Left lobe of liver (tissue), 2 donors: ENCODE measurements at places on chromosomes 6 and 20. TPM values are rescaled to one million over a fixed set of nuclear protein-coding genes. Genes with fewer than 3 reads are reported as not detected.

DNA sequence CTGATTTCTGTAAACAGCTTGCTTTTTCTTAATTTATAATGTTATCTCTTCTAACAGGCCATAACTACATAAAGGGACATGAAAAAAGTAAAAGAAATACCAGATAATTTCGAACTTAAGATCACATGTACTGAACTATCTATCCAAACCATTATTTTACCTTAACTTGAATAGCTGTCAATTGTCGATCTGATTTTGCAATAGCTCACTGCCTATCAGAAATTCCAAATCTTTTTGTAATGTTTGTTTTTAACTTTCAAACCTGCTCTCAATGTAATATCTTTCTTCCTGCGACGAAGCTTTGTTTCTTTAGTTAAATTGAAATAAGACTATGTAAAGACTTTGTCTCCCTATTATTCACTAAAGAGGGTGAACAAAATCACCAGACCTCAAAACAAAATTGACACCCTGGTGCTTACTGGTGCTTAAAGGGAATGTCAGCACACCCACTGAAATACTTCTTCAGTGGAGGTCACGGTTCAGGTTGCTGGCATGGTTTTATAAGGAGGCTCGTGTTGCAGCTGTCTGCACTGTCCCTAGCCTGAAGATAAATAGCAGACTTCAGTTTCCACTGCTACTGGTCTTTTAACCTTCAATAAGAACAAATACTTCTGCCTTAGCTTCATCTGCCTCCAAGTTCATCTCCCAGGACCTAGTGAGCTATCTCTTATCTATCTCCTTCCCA, 117.5 kb upstream of the QKI start:
- no peak for DNase-seq

The PRL gene
- not detected for total RNA-seq

DNA sequence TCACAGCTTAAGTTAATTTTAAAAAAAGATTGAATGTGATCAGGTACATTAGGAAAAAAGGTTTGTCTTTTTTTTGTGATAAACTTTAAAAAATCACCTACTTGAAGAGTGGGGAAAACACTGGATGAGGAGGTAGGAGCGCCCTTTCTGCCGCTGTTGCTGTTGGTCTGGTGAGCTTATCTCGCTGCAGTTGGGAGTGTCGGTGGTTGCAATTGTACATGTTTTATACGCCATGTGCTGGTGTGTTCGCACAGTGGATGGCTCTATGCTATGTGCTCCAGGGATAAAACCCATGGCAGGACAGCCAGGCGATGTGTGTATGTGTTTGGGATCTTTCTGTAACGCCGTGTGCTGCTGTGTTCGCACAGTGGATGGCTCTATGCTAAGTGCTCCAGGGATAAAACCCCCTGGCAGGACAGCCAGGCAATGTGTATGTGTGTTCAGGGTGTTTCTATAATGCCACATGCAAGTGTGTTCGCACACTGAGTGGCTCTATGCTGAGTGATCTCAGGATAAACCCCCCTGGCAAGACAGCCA, 1.7 kb downstream of the SLC22A3 start:
- DNase-seq = no peak

The CABLES2 gene
- total RNA-seq = 1.8 TPM

The HUS1B gene
- total RNA-seq = 0.23 TPM

The MOXD1 gene
- 0.28 TPM for total RNA-seq

The FOXS1 gene
- not detected for total RNA-seq

GRCh38 chr20:642398-643174, 10.4 kb downstream of the SRXN1 start:
- no peak for DNase-seq

- DNase-seq = no peak
Measured at GRCh38 chr6:43953794-43954310, 173.4 kb downstream of the MRPL14 start.

GRCh38 chr20:5908981-5909380, 41.4 kb downstream of the TRMT6 start:
- no peak for DNase-seq

DNA sequence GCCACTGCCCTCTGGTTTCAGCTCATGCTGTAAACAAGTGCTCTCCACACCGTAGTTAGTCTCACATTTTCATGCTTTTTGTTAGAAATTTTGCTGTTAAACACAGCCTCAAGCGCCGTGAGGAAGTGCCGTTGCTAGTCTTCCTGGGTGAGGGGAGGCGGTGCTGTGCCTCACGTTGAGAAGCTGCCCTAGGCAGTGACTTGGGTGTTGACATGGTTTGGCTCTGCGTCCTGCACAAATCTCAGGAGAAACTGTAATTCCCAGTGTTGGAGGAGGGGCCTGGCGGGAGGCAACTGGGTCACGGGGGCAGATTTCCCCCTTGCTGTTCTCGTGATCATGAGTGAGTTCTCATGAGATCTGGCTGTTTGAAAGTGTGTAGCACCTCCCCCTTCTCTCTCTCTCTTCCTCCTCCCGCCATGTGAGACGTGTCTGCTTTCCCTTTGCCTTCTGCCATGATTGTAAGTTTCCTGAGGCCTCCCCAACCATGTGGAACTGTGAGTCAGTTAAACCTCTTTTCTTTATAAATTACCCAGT, 95.8 kb downstream of the ERMARD start:
- DNase-seq = no peak

DNA sequence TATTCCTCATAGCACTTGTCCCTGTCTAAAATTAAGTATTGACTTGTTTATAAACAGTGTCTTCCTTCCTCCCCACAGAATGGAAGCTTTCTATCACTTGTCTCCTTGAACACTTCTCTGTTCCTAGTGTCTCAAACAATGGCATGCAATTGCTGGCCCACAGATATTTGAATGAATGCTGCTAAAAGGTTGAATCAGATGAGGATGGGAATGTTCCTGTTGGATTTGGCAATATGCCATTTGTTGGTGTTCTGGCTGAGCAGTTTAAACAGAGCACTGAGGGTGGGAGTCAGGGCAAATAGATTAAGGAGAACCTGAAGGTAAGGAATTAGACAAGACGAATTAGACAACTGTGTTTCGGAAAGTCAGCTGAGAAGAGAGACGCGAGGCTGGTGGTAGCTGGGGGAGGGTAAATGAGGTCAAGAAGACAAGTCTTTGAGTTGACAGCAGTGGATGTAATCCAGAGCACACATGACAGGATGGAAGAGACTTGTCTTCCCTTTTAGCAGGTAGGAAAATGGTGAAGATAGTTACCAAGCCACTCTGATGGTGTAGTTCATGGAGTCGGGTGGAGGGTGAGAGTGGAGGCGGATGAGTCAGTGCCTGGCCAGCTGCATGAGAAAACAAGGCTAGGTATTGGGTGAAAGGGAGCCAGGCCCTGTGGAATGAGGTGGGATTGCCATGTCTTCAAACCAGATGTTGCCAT, 58.3 kb upstream of the GNRH2 start:
- no peak for DNase-seq

The SIRPB1 gene
- total RNA-seq = 0.40 TPM

DNA sequence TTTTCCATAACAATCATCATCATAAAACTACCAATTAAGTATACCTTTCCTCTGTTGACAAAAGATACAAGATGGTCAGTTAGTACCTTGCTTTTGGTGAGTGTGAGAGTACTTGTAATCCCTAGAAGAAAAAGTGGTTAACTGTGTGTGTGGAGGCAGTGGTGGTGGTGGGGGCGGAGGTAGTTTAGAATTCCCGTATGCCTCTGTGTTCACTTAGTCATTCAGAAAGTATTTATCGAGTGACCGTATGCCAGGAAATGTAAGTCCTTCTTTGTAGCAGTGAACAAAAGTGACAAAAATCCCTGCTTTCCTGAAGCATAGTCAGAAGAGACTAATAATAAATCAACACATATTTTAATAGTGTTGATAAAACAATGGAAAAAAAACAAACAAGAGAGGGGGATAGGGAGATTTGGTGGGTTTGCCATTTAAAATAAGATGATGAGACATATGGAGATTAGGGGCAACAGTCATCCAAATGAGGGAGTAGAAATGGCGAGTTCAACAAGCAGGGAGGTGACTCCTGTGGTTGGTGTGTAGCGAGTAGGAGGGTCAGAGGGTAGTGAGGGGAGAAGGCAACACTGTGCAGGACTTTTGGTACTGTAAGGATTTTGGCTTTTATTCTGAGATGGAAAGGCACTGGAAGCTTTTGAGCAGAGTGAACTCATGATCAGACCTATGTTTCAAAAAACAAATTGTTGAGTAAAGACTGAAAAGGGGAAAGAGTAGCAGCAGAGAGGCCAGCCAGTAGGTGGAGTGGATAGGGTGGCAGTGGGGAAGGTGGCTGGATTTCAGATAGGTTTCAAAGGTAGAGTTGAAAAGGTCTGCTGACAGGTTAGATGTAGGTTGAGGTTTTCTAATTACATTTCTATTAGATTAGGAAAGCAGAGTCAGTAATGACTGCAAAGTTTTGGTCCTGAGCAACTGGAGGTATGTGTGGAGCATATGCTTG, 40.3 kb upstream of the SIM1 start:
- no peak for DNase-seq

The ZNF341 gene
- total RNA-seq = 1.5 TPM

DNA sequence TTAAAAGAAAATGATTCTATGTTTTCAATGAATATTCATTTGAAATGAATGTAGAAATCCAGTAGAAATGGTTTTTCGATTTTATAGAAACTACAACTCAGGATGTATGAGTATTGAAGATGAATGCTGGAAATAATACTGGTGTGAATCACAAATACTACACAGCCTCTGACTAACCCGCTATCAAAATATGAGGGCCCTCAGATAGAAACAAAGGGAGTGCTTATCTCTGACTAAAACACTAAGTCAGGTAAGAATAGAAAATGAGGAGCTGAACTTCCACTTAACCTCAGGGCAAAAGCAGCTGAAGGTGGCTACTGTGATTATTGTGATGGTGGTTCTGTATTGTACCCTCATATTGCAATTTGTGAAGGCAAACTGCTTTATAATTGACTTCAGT, 220.9 kb upstream of the RNF217 start:
- no peak for DNase-seq

The PHACTR1 gene
- total RNA-seq = 0.68 TPM

DNA sequence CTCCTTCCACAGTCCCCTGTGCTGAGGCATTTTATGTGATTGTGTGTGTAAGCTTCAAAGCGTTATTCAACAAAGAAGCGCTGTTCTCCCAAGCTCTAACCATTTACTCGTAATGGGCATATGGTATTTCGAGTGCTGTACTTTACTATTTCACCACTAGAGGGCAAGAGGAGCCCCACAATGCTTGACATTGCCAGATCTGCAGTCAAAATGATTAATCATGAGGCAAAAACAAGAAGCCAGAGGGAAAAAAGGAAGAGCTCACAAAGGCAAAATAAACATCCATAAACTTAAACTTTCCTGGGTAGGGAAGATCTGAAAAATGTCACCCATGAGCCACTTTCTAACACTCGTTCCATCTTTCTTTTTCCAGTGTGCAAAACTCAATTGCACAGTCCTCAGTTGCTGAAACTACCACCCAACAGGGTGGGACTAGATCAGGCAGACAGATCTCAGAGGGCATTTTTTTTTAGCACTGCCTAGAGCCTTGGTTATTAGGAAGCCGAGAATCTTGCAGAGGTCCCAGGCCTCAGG, 215.0 kb upstream of the PLCB4 start:
- no peak for DNase-seq

GRCh38 chr6:81772741-81773140, 20.3 kb upstream of the TENT5A start:
- no peak for DNase-seq

The EEF1E1 gene
- total RNA-seq = 5.8 TPM

DNA sequence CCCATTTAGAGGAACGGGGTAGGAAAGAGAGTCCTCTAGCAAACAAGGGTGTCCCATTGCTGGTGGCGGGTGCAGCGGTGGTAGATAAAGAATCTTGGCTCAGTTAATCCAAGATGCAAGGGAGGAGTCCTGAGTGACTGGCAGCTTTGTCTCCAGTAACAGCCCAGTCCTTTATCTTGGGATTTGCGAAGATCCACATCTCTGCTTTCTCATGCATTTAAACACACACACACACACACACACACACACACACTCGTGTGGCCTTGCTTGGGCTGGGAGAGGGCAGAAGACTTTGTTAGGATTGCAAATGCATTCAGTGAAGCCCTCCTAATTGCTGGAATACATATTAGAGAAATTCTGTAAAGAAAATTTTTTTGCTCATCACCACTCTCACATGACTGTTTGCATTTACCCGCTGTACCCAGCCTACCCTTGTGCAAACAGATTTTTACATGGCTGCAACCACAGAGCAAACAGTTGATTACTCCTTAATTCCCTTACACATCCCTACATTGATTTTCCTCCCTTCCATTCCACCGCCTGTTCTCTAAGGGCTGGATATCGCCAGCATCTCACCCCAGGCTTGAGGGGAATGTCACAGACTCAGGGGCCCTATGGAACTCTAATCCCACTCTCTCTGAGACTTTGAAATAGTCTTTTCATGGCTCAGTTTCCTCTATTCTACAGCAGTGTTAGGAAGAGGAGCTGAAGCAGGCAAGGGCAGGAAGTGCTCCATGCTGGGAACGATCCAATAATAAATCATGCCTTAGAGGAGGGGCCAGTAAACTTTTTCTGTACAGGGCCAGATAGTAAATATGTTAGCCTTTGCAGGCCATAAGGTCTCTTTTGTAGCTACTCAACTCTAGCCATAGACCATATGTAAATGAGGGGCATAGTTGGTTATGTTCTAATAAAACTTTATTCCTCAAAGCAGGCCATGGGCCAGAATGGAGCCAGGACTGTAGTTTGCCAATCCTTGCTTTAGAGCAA, 3.5 kb downstream of the C6orf132 start:
- no peak for DNase-seq

The DNAH8 gene
- 0.03 TPM for total RNA-seq

The FOXC1 gene
- total RNA-seq = 0.38 TPM

GRCh38 chr6:28489366-28490204, 26.0 kb downstream of the GPX6 start:
- DNase-seq = no peak

GRCh38 chr6:104954190-104954797, 2.6 kb upstream of the LIN28B start:
- no peak for DNase-seq

DNA sequence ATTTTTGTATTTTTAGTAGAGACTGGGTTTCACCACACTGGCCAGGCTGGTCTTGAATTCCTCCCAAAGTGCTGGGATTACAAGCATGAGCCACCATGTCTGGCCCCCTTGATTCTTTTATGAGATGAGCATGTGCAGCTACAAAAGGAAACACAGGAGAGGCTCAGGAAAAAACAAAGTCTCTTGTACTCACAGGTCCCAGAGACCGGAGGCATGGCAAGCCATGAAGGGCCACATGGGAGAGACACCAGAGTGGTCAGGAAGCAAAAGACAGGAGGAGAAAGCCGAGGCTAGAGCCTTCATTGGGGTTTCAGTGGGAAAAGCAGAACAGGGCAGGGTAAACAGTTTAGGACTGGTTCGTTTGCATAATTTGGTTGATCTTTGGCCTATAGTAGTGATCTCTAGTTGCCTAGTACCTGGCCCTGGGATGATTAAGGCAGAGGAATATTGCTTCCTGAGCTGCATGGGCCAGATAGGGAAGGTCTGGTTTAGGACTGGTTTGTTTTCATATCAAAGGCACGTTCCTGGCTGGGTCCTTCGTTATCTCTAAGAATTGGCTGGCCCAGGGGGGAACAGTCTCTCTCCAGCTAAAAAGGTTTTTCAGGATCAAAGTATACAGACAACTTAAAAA, 48.2 kb upstream of the PRND start:
- no peak for DNase-seq

The PCSK2 gene
- 0.05 TPM for total RNA-seq

- DNase-seq = no peak
Measured at GRCh38 chr6:48835421-48835958, 627.6 kb downstream of the MMUT start.

- DNase-seq = peak; percentile 85
Measured at GRCh38 chr6:125790358-125791150, at the start of gene NCOA7. NCOA7 (plus strand) TSS chr6:125790960; CDS start chr6:125815355, 24,395 bp downstream.

GRCh38 chr6:85111481-85112011, 338.3 kb upstream of the NT5E start:
- DNase-seq = no peak

- no peak for DNase-seq
Measured at GRCh38 chr6:110029144-110029543, 51.0 kb downstream of the GPR6 start.

The ELOVL5 gene
- 54.4 TPM for total RNA-seq
